ENCODE measurements at places on chromosomes 11 and 22. TPM values are rescaled to one million over a fixed set of nuclear protein-coding genes. Genes with fewer than 3 reads are reported as not detected.
A peak's percentile ranks its signal among the peaks of the same experiment; 100 is the strongest.

DNA sequence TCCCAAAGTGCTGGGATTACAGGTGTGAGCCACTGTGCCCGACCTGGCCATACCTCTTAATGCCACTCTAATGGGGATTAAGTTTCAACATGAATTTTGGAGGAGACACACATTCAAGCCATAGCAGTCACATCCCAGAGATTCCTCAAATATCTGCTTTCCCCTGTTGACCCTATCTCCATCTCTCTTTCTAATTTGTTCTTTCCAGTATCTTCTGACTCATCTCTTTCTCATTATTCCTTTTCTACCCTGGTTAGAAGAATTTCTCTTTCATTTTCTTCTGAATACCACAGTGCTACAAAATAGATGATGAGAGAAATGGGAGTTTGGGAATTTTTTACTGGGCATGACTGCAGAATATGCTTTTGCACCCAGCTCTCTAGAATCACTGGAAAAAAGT lies 5.1 kb downstream of the OR10V1 start:
- DNase-seq = no peak

GRCh38 chr11:120713296-120713695 lies 201.7 kb downstream of the GRIK4 start:
- DNase-seq = no peak

GRCh38 chr11:36211761-36212430 lies 77.3 kb downstream of the COMMD9 start:
- DNase-seq = no peak

GRCh38 chr22:21938906-21939305 lies 13.7 kb downstream of the PPM1F start:
- no peak for DNase-seq

DNA sequence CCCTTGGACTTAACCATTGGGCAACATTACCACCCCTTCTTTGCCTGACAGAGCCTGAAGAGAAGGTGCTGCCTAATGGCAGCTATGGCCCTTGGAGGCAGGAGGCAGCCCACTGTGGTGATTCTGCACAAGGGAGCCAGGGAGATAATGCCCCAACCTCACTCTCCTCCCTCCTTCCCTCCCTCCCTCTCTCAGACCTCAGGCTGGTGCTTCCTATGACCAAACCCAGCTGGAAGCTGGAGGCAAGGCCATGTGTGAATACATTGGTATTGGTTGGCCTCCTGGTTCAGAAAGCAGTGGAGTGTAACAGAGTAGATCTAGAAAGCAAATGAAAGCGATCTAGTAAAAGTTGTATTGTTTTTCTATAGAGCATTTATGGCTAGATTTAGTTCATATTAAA lies 233.1 kb downstream of the CSNK2A3 start:
- no peak for DNase-seq

DNA sequence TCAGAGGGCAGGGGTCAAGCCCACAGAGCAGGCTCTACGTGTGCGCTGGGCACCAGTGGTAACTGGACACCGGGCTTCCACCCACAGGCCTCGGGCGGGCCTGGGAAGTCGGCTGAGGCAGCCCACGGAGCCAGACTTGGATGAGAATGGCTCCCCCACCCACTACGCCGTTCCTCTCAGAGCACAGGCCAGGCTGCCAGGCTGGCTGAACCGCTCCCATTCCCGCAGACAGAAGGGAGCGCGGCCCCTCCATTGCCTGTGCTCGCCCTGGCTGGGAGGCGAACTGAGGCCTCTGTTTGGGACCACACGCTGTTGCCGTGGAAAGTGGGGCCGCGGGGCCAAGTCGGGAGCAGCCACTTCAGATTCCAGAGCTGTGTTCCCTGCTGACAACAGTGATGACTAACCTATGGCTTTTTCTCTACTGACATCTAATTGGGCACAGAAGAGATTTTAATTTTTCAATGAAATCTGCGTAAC lies 63.9 kb downstream of the MYH9 start:
- no peak for DNase-seq

GRCh38 chr11:71498091-71498490 lies 29.0 kb upstream of the KRTAP5-7 start:
- DNase-seq = no peak

DNA sequence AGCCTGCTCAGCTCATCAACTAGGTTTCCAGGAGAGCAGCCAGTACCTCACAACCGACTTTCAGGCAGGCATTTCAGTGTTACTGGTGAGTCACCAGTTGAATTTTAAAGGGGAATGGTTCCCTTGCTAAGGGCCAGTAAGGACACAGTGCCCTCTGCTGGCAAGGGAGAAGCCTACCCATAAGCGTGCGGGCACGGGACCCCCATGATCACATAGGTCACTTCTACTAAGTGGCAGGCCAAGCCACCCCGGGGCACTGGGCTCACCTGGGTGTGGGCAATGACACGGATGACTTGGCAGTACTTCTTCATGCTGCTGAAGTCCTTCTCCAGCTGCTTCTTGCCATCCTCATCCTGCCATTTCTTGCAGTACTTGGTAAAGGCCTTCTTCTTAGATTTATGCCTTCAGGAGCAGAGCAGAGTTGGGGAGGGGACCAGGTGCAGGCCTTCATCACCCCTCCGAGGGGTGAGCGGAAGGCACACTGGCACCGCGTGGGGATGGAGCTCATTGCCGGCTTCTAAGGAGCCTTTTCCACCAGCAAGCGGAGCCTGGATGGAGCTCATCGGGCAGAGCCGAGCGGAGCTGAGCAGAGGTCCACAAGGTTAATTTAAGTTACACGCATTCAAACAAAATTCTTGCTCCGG lies 2.9 kb downstream of the RPL3 start:
- DNase-seq = peak; percentile 60

DNA sequence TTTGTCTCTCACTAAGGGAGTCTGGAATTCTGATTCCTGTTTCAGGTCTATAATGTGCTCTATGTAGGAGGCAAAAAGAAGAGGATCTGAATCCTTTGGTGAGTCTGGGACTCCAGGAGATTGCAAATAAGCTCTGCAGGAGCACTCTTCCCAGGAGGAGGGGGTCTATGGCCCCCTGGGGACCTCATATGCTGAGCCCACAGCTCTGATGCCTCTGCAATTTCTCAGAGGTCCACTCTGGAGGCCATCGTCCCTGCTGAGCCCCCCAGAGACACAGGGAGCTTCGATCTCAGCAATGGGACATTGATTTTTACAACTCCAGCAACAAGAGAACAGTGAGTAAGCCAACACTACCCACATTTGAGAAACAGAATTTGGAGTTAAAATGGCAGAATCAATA lies 20.2 kb upstream of the NRGN start:
- DNase-seq = no peak

DNA sequence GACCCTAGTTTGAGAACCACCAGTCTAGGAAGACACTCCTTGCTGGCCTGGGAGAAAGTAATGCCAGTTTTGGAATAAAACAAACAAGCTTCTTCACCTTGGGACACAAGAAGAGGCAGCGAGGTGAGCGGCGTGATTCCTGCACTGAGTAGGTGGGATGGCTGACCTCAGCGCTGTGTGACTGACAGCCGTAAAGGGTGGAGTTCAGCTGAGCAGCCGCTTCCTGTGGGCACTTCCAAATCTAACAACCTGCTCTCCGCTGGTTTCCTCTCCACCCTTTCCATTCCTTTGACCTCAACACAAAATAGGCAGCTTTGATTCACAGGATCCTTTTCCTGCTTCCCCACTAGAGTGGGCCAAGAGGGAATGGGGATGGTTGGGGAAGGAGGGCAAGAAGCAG lies 45.8 kb downstream of the PC start:
- DNase-seq = no peak

GRCh38 chr11:44145011-44145775 lies 49.7 kb downstream of the EXT2 start:
- no peak for DNase-seq

- no peak for DNase-seq
Measured at GRCh38 chr11:8381343-8381742, 117.7 kb upstream of the LMO1 start.

- no peak for DNase-seq
Measured at GRCh38 chr11:119315131-119316015, 1.6 kb downstream of the MCAM start.

GRCh38 chr11:19389787-19390303 lies 149.1 kb upstream of the E2F8 start:
- no peak for DNase-seq

The SCN4B gene
- total RNA-seq = 0.32 TPM

The CDKN1C gene
- 24.0 TPM for total RNA-seq

The SLC17A6 gene
- total RNA-seq = not detected

The TRPC6 gene
- total RNA-seq = not detected

The ASRGL1 gene
- total RNA-seq = 27.6 TPM

The SNX32 gene
- total RNA-seq = not detected
